ENCODE measurements at places on chromosomes 4 and X.

GRCh38 chr4:24262084-24262483, 322.3 kb downstream of the DHX15 start:
- no peak for DNase-seq

GRCh38 chrX:110989869-110990268, 106.1 kb upstream of the PAK3 start:
- no peak for DNase-seq

DNA sequence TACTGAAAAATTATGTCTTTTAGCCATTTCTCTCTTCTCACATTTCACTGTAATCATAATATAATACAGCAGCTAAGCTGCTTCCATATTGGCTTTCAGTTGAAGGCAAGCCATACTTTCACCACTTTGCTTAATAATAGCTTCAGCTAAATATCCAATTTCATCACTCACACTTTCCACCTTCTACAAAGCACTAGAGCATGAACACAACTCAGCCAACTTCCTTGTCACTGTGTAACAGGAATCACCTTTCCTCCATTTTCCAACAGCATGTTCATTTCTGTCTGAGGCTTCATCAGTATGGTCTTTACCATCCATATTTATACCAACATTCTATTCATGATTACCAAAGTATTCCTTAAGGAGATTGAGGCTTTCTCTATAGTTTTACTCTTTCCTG, 219.8 kb upstream of the CTSO start:
- no peak for DNase-seq

- DNase-seq = no peak
Measured at GRCh38 chr4:8472158-8472688, 31.6 kb downstream of the TRMT44 start.

GRCh38 chr4:77819404-77819842, 255 bp upstream of the CNOT6L start:
- DNase-seq = no peak

DNA sequence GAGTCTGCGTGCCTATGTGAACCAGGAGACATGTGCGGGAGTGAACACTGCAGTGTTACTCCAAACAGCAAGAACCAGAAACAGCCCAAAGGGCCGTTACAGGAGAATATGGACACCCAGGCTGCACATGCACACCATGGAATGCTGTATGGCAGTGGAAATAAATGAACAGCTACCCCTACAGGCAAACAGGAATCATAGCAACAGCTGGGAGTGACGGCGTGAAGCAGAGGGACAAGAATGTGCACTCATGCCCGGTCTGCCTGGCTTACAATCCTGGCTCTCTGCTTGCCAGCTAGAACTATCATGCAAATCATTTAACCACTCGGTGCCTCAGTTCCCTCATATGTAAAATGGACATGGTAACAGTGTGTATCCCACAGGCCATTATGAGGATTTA, 16.6 kb downstream of the GPKOW start:
- DNase-seq = peak; percentile 28

- DNase-seq = peak; percentile 35
Measured at GRCh38 chr4:6019316-6020263, 1.4 kb upstream of the C4orf50 start.

- DNase-seq = no peak
Measured at GRCh38 chrX:19740744-19741143, 146.7 kb downstream of the SH3KBP1 start.
